ENCODE measurements at places on chromosomes 3 and 15.
A peak's percentile ranks its signal among the peaks of the same experiment; 100 is the strongest.

DNA sequence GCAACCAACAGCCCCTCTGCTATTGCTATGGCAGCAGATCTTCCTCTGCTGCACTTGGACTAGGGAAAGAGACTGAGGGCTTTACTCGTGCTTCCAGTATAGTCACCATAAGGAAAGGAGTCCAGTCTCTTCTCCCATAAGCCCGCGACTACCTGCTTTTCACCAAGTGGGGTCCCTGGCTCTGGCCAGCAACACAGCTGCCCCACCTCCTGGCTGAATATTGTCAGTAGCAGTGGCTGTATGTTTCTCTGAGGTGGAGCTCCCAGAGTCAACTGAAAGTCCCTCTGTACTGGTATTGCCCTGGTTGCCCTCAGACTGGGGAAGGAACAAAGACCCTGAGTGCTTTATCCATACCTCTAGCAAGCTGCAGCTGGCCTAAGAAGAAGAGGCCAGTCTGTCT lies 719.6 kb downstream of the SQOR start:
- H3K4me1 ChIP-seq: peaks cover 9% of the 10 kb centered on the region
- H3K27me3 ChIP-seq: no peaks in the 10 kb centered on the region
- H3K36me3 ChIP-seq: peaks cover 16% of the 10 kb centered on the region
- H3K27ac ChIP-seq: peak overlapping the region; percentile 71
- DNase-seq: peak; percentile 13
- no peak overlapping the region for H3K4me3 ChIP-seq

- peaks cover 19% of the 10 kb centered on the region for H3K36me3 ChIP-seq
- H3K4me3 ChIP-seq: peak overlapping the region; percentile 96
- peaks cover 59% of the 10 kb centered on the region for H3K4me1 ChIP-seq
- H3K27ac ChIP-seq: peak overlapping the region; percentile 97
- DNase-seq: no peak
Measured at GRCh38 chr15:60396560-60396957, 1.2 kb downstream of the ANXA2 start.

- DNase-seq: no peak
- peaks cover 6% of the 10 kb centered on the region for H3K4me1 ChIP-seq
- H3K27me3 ChIP-seq: no peaks in the 10 kb centered on the region
- H3K36me3 ChIP-seq: no peaks in the 10 kb centered on the region
Measured at GRCh38 chr15:73515527-73515926, 72.6 kb downstream of the REC114 start.

DNA sequence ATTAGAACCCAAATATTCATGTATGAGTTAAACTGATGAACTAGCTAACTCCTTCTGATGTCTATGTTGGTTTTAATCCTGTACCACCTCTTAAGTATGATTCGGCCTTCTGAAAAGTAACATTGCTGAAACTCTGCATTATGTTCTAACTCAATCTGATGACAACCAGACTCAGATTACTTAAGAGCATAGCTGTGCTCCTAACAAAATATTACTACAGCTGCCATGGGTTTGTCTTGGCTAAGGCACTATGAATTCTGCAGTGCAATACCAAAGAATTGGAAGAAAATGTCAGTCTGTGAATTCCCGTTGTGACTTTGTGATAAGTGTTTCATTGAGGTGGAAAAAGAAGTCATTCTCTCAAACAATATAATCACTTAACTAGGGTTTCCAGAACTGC lies 224.4 kb downstream of the ZMAT3 start:
- H3K27ac ChIP-seq: no peak overlapping the region
- H3K4me3 ChIP-seq: no peak overlapping the region
- no peaks in the 10 kb centered on the region for H3K27me3 ChIP-seq
- DNase-seq: no peak

- peak; percentile 88 for DNase-seq
- peaks cover 18% of the 10 kb centered on the region for H3K36me3 ChIP-seq
- H3K4me1 ChIP-seq: peaks cover 3% of the 10 kb centered on the region
- no peak overlapping the region for H3K4me3 ChIP-seq
Measured at GRCh38 chr15:62254137-62254934, 89.3 kb upstream of the C2CD4B start.

- no peak overlapping the region for H3K27ac ChIP-seq
- H3K4me3 ChIP-seq: no peak overlapping the region
- H3K4me1 ChIP-seq: peaks cover 28% of the 10 kb centered on the region
- DNase-seq: no peak
- H3K27me3 ChIP-seq: peaks cover 1% of the 10 kb centered on the region
Measured at GRCh38 chr3:168416446-168416845, 320.7 kb upstream of the GOLIM4 start.

DNA sequence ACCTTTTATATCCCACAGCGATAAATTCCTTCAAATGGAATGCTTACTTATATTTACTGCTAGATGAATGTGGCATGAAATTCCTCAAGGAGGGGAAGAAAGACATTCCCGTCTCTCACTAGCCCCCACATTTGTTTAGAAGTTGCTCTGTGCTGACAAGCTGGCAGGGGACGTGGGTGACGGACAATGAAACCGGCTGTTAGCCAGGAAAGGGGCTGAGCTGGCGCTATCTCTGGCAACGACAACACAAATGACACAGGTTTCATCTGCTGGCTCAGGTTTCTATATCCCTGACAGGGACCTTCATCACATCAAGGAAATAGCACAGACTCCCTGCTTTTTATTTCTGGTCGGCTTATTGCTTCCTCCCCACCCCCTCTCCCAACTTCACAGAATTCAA lies 15.8 kb downstream of the RUVBL1 start:
- H3K4me3 ChIP-seq: no peak overlapping the region
- H3K27me3 ChIP-seq: no peaks in the 10 kb centered on the region
- no peaks in the 10 kb centered on the region for H3K4me1 ChIP-seq
- no peak for DNase-seq
- H3K27ac ChIP-seq: no peak overlapping the region

DNA sequence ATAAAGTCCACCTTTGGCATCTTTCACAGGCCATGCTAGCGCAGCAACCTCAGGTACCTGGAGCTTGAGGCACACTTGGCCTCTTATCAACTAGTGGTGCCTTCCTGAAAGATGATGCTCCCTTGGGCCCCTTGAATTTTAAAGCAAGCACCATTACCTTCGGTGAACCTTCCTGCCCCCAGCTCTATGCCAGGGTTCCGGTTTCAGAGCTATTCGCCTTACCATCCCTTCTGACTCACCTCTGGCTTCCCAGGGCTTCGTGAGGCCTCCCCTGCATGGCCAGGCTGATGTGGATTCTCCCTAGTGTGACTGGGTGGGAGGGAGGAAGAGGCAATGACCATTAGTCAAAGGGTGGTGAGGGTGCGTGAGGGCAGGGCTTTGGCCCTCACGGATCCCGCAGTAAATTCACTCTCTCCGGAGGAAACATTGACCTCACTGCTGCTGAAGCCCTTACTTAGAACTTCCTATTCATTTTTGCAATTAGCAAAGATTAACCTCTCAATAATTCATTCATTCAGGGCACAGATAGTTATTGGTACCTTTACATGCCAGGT lies 16.3 kb downstream of the BHLHE40 start:
- peaks cover 4% of the 10 kb centered on the region for H3K27me3 ChIP-seq
- H3K36me3 ChIP-seq: no peaks in the 10 kb centered on the region
- no peaks in the 10 kb centered on the region for H3K4me1 ChIP-seq

- H3K27me3 ChIP-seq: no peaks in the 10 kb centered on the region
- H3K4me1 ChIP-seq: peaks cover 13% of the 10 kb centered on the region
- DNase-seq: no peak
- H3K4me3 ChIP-seq: peak overlapping the region; percentile 99
- no peaks in the 10 kb centered on the region for H3K36me3 ChIP-seq
- H3K27ac ChIP-seq: peak overlapping the region; percentile 96
Measured at GRCh38 chr15:29270169-29270955, 740 bp upstream of the NSMCE3 start.

All from glutamatergic neuron (in vitro differentiated cells).